ENCODE measurements at places on chromosomes 12 and 14.

DNA sequence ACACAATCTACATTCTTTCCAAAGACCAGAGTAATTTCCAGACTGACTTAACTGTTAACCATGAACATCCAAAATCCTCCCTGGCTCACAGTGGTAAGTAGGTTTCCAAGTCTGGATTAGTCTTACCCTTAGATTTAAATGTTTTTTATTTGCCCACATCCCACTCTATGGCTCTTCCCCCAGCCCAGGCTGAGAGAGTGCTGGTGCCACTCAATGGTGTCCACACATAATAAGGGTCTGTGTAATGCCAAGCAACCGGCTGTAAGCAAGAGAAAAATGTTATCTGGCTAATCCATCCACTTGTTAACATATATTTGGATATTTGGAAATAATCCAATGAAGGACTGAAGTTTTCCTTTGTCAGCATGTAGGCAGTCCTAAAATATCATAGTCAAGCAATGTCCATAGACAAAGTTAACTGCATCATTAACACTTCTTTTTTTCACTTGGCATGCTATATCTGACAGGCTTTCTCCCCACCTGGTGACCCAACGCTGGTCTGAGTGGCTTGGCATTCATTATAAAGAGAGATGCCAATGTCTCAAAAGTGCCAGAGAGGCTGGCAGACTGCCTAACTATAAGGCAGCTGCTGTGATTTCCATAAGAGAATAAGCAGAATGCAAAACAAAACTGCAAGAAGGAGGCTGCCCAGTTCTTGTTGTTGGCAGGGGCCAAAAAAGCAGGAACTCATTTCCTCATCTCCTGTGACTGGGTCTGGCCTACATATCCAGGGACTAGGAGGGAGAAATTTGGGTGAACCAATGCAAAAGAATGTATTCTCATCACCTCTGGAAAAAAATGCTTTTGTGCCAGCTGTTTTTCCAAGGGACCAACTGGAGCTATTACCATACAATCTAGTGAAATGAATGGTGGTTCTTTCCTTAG, 13.9 kb upstream of the HOXC13 start:
- no peak for DNase-seq

DNA sequence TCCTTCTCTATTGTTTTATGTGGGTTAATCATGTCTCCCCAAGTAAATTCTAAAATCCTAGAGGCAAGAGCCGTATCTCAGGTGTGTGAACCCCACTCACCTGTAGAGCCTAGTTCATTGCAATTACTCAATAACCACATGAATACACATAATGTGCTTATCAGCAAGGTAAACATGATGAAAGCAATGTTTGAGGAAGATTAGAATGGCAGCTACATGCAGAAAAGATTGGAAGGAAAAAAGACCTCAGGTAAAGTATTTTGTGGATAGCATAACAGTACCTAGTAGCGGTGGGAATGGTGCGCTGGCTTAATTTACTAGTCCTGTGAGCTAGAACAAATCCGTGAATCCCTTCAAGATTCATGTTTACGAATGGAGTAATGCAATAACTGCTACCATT, 5.3 kb upstream of the KRAS start:
- no peak for DNase-seq

DNA sequence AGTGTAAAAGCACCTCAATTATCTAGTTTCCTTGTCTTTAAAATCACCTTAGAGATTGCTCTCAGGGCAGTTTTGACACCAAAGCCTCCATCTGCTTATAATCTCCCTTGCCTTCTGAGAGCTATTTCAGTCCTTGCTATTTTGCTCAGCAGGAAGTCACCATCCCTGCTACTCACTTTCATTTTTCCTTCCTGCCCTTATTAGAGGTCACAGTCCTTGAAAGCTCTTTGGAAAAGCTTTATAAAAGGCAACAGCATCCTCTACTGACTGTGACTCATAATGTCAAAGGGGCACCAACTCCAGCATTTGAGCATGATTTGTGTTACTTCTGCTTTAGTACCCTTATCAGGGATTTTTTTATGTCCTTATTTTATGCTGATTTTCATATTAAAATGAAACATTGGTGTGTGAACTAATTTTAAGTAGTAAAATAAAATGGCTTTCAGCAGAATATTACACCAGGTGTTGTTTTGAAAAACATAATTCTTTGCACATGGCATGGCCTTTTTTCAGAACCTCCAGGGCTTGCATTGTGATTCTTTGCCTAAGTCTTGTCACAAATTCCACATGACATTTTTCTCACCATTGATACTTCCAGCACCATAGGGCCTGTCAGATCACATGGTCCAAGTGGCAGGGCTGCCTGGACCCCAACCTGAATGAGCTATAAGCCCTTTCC, 213.0 kb downstream of the ADAMTS20 start:
- no peak for DNase-seq

DNA sequence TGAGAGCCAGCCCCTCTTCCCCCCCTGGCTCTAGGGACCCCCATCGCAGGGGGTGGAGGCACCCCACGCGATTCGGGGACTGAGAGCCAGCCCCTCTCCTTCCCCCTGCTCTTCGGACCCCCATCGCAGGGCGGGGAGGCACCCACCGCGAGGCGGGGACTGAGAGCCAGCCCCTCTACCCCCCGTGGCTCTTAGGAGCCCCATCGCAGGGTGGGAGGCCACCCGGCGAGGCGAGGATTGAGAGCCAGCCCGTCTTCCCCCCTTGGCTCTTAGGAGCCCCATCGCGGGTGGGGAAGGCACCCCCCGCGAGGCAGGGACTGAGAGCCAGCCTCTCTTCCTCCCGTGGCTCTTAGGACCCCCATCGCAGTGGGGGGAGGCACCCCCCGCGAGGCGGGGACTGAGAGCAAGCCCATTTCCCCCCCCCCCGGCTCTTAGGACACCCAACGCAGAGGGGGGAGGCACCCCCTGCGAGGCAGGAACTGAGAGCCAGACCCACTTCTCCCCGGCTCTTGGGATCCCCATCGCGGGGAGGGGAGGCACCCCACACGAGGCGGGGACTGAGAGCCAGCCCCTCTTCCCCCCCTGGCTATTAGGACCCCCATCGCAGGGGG, 45.6 kb downstream of the DDX11 start:
- no peak for DNase-seq

GRCh38 chr12:44334347-44334746, 498.5 kb downstream of the TMEM117 start:
- DNase-seq = no peak

DNA sequence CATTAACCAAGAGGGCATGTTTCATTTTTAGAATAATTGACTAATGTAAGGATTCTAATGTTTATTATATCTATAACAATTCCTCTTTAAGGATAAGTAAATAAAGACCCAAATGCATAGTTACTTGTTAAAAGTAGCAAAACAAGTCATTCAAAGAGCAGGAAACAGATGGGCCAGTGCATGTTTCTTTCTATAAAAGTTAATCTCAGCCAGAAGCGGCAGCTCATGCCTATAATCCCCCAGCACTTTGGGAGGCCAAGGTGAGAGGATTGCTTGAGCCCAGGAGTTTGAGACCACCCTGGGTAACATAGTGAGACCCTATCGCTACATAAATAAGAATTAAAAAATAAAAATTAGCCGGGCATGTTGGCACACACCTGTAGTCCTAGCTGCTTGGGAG, 391.0 kb upstream of the RGS6 start:
- no peak for DNase-seq

DNA sequence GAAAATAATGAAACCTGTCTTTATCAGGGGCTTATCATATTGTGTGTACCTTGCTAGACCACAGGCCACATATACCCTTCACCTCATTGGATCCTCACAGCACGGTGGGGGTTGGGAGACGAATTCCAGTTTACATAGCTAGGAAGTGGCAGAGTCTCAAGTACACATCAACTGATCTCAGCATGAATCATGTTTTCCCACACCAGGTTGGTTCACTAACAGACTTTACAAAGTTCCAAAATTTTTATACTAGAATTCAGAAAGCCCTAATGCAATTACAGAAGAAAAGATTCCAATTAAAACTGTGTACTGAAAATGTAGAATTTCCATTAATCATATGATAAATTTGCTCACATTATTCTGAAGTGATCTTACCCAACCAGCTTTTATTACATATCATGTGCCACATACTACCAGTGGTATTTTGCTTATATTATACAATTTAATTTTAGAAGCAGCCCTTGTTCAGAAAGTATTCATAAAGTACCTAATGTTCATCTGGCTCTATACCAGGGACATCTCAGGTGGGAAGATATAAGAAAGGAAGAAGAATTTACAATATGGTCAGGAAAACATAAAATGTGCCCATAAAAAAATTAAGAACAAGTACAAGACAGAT, 196.2 kb downstream of the ITPR2 start:
- no peak for DNase-seq

DNA sequence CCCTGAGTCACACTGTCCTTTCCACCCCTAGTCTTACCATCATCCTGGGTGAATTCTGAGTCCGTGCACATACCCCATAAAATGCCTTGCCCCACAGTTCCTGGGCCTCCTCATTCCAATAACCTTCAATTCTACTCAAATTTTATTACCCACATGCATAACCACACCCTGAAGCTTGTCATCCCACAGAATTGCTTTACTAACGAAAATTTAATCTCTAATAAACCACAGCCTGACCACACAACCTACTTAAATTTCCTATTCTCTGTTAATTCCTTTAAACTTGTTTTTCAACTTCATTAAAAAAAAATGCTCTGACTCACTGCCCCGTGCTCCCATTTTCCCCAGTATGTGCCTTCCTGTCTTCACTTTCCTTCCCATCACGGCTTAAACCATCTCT, 205.9 kb downstream of the PHLDA1 start:
- no peak for DNase-seq

DNA sequence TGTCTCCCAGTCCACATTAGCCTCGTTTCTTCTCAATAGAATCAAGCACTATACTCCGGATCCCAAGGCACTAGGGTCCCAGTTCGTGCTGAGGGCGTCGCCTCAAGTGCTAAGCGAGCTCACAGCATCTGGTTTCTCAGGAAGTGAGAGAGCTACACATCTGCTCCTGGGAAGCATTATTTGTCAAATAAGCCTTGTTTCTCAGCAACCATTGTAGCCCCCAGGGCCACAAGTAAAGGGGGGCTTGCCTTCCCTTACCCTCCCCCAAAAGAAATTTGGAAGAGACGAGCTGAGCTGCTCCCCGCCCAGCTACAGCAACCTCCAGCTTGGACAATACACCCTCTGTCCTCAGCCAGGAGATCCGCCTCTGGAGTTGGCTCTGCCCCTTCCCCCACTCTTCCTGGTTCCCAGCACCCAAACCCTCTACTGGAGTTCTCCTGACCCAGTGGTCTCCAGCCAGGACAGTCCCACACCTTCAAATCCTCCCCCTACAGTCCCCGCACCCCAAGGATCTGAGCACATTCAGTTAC, 5.7 kb upstream of the TNS2 start:
- no peak for DNase-seq

GRCh38 chr12:69231479-69231878, 7.9 kb upstream of the CPSF6 start:
- DNase-seq = no peak

GRCh38 chr14:79781882-79782281, 429.4 kb downstream of the DIO2 start:
- DNase-seq = no peak

DNA sequence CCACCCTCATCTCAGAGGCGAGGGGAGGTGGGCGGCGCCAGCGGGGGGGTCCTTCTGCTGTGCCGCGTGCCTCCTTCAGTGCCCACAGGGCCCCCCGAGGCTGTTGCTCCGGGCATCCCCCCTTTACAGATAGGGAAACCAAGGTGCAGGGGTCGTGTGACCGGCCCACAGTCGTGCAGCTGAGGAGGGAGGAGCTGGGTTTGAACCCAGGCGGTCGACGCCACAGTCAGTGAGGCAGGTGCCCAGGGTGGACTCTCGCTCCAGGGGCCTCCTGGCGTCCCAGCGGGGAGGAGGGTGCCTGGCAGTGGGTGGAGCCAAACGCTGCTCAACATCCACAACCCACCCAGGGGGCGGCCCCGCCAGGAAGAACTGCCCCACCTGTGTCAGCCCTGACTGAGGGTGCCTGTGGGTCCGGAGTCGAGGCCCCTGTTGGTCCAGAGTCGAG, 8.6 kb downstream of the GALNT9 start:
- no peak for DNase-seq

- no peak for DNase-seq
These were observed 15.6 kb downstream of the BCL2L14 start for GRCh38 chr12:12086362-12086761.

DNA sequence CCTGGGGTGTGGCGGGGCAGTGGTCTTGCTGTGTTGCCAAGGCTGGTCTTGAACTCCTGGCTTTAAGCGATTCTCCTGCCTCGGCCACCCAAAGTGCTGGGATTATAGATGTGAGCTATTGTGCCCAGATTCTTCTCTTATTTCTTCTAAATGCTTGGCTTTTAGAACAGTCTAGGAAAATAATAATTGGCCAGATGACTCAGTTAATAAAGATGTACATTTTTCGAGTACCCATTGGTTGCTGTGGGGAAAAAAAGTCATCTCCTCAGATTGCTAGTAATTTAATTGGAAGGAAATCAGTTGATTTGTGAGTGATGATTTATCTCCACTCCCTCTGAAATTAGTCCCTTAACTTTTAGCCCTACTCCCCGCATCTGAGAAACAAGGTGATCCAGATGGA, 45.5 kb downstream of the CHST11 start:
- no peak for DNase-seq

DNA sequence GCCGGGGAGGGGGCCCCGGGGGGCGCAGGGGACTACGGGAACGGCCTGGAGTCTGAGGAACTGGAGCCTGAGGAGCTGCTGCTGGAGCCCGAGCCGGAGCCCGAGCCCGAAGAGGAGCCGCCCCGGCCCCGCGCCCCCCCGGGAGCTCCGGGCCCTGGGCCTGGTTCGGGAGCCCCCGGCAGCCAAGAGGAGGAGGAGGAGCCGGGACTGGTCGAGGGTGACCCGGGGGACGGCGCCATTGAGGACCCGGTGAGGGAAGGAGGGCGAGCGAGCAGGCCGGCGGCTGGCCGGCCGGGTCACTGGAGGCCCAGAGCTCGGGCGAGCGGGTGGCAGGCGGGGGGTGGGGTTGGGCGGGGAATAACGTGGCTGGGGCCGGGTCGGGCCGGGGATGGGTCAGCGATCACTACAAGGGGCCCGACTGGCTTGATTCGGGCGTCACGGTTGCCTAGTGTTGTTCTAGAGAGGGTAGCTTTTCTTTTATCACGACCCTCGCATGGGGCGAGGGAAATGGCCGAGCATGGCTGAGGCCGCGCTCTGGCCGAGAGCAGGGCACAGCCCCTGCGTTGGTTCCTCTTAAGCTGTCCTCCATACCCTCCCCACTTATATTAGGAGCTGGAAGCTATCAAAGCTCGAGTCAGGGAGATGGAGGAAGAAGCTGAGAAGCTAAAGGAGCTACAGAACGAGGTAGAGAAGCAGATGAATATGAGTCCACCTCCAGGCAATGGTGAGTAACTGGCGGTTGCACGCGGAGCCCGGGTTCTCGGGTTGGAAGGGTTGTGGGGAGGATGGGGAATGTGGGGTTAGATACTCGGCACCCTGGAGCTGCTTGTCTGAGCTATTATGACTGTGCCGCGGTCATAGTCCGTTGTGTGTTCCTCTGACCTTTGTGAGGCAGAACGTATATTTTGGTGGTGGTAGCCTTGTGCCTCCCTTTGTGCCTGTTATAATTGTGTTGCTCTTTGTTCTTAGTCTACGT, 603 bp downstream of the PABPN1 start:
- peak; percentile 31 for DNase-seq

GRCh38 chr12:48765753-48766162, 23.1 kb downstream of the ADCY6 start:
- DNase-seq = no peak
